CD4-positive, alpha-beta T cell treated with Interferon gamma for 1 hour (primary cell): ENCODE measurements at places on chromosomes 12 and 14.

GRCh38 chr12:49946497-49946896, 4.0 kb upstream of the AQP2 start:
- DNase-seq: no peak

GRCh38 chr12:27094726-27095125, 12.3 kb upstream of the C12orf71 start:
- peak; percentile 18 for DNase-seq

GRCh38 chr14:104685998-104686610, 3.3 kb upstream of the INF2 start:
- no peak for DNase-seq

GRCh38 chr14:77406718-77407117, 16.6 kb downstream of the NOXRED1 start:
- no peak for DNase-seq

DNA sequence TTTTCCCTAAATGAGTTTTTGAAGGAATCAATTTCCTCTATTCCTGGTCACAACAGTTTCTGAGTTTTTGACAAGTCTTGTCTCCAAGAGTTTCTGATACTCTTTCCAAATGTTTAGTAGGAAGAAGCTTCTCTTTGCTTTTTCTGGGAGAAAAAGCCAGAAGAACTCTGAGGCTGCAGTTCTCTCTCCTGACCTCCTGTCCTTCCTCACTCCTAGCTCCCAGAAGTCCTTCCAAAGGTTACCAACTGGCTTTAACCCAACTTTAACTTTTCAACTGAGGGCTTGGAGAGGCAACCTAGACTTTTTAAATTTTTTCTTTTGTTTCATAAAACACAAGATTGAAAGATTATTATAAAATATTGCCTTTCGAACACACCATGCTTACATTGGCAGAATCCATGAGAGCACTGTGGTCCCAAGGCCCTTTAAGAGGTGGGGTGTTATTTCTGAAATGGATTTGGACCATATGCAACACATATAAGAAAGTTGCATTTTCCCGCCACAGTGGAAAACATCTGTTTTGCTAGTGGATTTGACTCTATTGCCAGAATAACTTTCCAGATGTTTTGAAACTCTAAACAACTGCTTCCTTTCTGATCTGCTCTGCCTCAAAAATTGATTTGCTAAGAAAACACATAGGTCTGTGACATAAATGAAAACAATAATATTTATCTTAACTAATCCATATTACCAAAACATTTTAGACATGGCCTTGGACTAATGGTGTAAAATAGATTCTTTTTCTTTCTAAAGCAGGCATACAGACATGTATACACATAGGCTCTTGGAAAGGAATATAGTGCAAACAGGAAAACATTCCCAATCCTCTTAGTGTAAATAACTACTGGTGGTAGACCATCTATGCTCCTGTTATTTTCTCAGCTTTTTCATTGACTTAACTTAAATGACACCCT, 22.3 kb upstream of the EPS8 start:
- no peak for DNase-seq

- no peak for DNase-seq
These were observed 34.1 kb downstream of the ACADS start for GRCh38 chr12:120759591-120760348.

DNA sequence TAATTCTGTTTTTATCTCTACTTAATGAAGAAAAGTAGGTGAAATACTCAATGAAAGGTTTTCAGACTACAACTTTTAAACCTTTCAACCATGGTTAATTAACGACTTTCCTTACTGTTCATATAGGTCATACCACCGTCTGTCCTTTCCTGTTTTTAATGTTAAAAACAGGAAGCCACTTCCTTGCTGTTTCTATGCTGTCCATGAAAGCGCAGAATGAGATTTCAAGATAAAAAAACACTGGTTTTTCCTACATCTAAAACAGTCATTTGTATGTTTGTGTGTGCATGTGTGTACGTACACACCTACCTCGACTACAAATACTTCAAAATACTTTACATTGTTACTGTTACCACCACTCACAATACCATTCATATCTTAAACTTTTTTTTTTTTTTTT, 27.3 kb downstream of the SPTLC2 start:
- DNase-seq: no peak

- no peak for DNase-seq
These were observed 38.8 kb upstream of the NINJ2 start for GRCh38 chr12:701896-702539.

DNA sequence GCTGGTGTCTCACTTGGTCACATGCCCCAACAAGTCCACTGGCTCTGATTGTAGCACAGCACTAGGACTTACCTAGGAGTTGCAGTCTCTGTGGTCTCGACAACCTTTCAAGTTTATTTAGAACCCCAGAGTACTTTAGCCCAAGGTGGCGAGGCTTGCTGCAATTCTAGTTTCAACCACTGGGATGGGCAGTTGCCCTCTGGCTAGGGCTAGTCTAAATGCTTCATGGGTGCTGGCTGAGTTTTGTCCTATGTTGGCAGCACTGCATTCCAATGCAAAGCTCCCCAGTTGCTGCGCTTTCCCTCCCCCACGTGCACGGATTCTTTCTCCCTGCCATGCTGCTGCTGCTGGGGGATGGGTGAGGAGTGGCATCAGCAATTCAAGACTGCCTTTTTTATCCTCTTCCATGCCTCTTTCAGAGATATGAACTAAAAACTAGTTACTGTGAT, 207.9 kb downstream of the SYNE2 start:
- no peak for DNase-seq

DNA sequence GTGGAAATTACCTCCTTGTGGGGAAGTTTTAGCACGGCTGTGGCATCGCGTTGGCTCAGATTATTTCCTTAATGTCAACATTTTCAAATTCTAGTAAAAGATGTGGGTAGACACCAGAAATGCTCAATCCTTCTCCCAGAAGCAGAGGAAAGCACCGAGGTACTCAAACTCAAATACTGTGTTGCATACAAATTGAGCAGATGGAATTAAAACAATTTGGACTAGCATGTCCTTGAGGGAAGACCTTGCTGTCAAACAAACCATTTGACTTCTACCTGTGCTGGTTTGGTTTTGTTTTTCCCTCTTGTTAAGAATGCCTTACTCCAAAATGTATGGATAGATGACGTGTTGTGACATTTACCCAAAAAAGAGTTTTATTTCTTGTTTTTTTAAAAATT, 136.4 kb downstream of the CNTN1 start:
- DNase-seq: no peak

- DNase-seq: no peak
These were observed 19.3 kb upstream of the CCER1 start for GRCh38 chr12:90974286-90974685.

- DNase-seq: no peak
These were observed 60.0 kb downstream of the DCAF5 start for GRCh38 chr14:69092840-69093422.

DNA sequence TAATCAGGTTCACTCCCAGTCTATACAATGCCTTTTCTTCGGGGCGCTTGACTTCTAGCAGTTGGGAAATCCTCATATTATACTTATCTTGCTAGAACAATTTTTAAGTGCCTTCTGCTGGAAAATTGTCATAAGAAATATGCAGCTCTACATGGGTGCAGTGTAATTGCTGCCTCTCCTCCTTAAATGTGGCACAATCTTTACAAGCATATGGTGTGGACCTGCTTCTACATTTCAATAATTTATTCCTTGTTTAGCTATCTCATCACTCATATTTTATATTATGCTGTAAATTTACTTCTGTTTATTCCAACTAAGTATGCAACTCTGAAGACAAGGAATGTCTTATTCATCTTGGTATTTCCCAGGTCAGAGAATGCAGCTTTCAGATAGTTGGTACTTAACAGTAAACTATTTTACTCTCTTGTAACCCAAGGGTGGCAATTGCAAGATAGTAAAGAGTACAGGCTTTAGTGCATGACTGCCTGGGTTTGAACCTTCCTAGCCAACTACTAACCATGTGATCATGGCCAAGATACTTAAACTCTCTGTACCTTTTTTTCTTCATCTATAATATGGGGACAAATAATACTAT, 43.6 kb upstream of the GAS2L3 start:
- no peak for DNase-seq

DNA sequence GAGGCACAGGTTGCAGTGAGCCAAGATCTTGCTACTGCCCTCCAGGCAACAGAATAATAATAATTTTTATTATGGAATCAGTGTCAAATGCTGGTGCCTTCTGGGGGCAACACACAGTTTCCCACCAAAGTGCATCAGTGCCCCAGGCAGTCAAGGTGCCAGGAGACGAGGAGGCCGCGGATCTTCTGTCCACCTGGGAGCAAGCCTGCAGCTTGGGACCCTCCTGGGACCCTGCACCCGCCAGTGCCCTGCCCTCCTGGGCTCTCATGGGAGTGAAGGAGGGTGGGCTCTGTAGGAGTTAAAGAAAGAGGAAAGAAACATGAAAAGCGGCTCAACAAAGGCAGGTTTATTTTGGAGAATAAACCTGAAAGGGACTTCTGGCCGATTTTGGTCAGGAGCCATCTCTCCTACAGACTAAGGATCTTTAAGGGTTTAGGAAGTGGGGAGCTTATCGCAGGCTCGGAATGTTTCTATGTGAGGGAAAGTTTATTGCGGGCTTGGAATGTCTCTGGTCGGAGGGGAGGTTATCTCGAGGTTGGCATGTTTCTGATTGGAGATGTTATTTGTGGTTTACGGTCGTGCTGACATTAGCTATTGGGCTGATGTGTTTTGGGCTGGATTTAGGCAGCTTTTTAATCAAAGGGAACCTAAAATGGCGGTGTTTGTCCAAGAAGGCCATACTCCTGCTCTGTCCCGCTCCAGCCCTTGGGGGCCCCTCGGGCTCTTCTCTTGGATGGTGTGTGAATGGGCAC, 1.1 kb upstream of the ASPG start:
- DNase-seq: no peak

GRCh38 chr14:92386637-92387036, 63.7 kb downstream of the SLC24A4 start:
- peak; percentile 53 for DNase-seq
